Activated CD4-positive, alpha-beta T cell treated with anti-CD3 and anti-CD28 coated beads for 1 hour (primary cell): ENCODE measurements at places on chromosomes 12 and 14.

DNA sequence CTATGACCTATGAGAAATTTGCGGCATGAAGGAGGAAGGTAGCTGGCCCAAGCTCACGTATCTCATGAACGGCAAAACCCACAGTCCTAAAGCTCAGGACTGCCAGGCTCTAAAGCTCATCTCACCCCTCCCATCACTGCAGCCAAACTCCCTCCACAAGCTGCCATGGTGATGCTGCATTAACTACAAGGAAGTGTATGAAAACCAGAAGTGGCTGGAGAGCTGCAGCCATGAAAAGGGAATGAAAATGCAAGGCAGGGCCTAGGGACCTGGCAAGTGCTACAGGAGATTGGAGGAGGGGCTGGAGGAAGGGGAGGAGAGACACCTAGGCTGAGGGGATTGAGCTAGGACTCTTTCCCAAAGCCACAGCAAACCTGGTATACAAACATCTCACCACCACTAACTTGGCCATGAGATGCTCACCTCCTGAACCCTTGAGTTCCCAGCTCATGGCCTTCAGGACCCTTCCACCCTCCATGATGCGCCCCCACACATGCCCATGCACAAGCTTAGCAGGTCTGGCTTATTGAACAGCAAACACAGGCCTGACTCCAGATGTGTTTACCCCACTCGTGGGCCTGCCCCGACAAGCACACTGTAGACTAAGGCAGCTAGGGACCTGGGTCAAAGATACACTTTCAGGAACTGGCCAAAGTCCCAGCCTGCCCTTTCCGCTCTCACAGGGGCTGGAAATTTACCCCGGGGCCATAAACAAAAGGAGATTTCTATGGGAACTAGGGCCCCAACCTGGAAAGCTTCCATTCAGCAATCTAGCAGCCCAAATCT, 42.0 kb downstream of the LTBP2 start:
- DNase-seq: no peak

- DNase-seq: no peak
Observed at GRCh38 chr12:45268672-45269411, 52.9 kb downstream of the ANO6 start.

- DNase-seq: no peak
Observed at GRCh38 chr14:41285186-41285748, 321.4 kb upstream of the LRFN5 start.

GRCh38 chr14:95906591-95906990, 30.0 kb downstream of the TUNAR start:
- DNase-seq: no peak
